ENCODE measurements at places on chromosomes 3 and 15. TPM values are rescaled to one million over a fixed set of nuclear protein-coding genes. Genes with fewer than 3 reads are reported as not detected.

- DNase-seq, result peak; percentile 71
Observed at GRCh38 chr3:193297421-193297820, 56.4 kb downstream of the PLAAT1 start.

DNA sequence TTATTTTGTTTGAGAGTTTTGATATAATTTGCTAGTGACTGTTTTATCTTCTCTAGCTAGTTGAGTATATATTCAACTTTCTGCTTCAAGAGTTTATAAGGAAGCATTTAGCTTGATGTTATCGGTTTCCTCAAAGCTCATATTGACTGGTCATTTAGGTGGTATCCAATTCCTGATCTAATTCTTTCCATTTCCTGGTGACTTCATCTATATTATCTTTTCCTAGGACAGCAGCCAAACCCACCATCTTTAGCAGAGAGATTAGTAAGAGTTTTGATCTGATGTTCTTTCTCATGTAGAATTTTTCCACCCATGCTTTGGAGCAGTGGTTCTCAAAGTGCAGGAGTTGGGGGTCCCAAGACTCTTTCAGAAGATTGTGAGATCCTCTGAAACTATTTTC lies 148.6 kb upstream of the STT3B start:
- DNase-seq, result no peak

DNA sequence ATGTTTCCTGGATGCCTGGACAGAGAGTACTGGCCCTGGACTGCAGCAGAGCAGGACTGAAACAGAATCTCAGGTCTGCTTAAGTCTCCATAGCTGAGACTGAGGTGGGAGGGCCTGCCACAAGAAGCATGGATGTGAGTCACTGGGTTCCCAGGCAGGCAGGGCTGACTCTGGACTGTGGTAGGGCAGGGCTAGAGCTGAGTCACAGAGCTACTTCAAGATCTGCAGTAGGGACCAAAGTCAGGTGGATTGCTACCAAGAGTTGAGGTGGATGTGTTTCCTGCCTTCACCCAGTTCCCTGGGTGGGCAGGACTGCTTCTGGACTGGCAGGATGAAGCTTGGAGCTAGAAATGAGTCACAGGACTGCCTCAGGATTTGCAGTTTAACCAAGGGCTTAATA lies 282.9 kb downstream of the AGBL1 start:
- DNase-seq, result peak; percentile 26

DNA sequence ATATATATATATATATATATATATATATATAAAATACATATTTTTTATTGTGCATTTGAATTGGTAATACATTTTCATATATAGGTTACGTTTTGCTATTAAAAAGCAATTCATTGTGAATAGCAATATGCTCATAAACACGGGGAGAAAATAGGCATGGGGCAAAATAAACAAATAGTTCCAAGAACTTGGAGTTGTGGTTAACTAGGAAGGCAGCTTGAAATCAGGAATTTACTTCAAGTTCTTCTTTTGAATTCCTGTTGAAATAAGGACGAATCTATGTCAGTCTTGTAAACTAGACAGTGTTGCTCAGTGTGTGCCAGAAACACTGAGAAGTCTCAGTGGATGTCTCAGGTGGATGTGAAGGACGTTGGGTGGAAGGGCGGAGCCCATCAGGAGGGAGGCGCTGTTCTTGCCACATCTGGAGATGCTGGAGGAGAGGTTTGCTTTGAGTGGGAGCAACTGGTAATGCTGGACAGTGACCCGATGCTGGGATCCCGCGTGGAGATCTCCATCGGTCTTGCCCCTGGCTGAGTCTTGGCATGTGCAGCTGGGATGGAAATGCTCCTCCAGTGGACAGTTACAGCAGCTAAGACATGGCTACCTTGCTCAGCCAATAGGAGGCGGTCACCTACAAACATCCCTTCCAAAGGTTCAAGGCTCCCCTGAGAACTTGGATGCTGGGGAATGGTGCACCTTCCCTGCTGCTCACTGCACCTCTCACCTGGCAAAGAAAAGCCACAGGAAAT lies 2.5 kb downstream of the IL16 start:
- no peak for DNase-seq

DNA sequence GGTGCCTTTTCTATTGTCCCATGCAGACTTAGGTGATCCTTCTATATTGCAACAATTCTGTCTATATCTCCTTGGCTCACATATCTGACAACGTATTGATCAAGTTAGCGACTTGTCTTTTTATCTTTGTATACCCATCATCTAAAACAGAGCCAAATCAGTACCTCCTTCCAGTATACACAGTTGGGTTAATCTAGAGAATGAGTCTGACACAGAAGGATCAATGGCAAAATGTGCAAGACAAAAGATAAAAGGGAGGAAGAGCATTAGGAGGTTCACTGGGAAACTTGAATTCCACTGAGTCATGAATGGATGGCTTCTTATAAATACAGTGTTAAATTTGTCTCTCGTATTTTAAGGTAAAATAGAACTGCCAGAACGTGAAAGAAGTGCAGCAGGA lies 6.0 kb downstream of the AADAC start:
- no peak for DNase-seq

GRCh38 chr15:90571063-90571541 lies 41.4 kb downstream of the CRTC3 start:
- peak; percentile 45 for DNase-seq

MEX3B gene
- total RNA-seq, result 6.2 TPM

PLA2G4B gene
- 0.20 TPM for total RNA-seq

STARD9 gene
- 0.10 TPM for total RNA-seq

CPN2 gene
- total RNA-seq, result not detected

CFAP91 gene
- total RNA-seq, result 0.47 TPM
